ENCODE measurements at places on chromosomes 12 and 14.

- no peak for DNase-seq
These were observed 46.3 kb downstream of the CCDC88C start for GRCh38 chr14:91371011-91371989.

DNA sequence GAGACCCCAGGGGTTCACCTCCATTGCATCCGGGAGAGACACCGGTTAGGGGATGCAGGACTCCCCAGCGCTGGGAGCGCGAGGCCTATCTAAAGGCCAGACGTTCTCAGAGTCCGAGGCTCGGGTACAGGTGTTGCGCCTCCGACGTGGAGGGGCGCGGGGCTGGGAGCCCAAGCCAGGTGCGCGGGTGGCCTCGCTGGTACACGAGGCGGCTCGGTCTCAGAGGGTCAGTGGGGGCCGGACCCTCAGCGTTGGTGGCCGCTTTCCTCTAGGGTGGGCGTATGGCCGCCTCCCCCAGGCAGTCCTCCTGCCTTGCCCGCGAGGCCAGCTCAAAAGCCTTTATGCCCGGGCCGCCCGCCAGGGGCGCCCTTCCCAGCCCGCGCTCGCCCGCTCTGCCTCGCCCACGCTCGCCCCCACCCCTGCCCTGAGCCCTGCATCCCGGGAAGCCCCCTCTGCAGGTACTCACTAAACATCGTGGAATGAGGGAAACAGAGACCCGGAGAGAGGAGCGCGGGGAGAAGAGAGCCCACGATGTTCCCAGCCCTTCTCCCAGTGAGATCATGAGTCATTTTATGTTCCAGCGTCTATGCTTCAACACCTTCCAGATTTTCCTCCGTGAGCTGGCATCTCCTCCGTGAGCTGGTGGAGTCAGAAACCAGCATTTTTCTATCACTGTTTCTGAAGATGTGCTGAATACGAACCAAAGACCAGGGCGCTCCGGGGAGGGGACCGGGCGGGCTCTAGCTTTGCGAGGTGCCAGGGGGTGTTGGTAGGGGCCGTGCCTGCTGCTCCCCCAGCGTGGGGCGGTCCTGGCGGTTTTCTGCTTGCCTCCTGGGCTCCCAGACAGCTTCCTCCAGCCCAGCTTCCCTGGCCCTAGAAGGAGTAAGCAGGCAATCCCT, 73.8 kb downstream of the DIO3 start:
- DNase-seq, result no peak

DNA sequence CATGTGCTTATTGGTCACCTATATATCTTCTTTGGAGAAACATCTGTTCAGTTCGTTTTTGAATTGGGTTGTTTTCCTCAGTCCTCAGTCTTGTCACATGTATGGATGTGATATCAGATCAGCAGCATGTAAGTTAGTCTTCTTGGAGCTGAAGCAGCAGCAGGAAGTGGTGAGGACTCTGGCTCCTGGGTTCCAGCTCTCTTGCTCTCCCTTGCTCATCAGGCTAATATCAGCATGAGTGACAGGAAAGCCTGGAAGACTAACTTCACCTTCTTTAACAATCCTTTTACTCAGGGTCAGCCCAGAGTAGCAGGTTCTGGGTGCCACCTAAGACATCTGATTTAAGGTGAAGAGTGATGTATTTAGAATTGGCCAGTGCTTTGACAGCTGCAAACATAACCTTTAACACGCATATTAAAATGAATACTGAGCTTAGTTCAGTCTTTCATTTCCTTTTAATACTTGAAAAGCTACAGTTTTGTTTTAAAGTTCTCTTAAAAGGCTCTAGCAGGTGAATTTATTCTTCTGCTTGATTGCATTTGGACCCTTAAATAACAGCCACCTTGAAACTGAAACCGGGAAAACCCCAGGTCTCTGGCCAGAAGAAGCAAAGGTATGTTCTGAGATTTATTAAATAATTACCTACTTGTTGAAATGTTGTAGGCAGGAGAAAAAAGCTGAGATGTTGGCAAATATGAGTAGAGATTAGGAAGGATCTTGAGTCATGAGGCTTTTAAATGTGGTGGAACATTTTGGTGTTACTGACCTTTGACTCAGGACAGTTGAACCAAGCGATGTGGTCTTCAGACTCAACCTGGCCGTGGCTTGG, 54.3 kb downstream of the DRAM1 start:
- no peak for DNase-seq

DNA sequence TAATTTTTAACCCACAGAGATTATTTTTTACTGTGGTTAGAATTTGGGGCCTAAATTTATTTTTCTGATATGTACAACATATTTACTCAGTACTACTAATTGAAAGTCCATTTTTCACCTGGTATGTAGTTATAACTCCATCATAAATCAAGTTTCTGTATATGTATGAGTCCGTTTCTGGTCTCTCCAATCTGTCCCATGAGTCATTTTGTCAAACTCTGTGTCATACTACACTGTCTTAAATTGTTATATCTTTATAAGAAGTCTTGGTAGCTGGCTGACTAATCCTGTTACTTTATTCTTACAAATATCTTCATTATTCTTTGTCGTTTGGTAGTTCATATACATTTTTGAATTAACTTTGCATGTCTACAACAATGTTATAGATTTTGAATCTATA, 344.0 kb downstream of the PDZRN4 start:
- no peak for DNase-seq

DNA sequence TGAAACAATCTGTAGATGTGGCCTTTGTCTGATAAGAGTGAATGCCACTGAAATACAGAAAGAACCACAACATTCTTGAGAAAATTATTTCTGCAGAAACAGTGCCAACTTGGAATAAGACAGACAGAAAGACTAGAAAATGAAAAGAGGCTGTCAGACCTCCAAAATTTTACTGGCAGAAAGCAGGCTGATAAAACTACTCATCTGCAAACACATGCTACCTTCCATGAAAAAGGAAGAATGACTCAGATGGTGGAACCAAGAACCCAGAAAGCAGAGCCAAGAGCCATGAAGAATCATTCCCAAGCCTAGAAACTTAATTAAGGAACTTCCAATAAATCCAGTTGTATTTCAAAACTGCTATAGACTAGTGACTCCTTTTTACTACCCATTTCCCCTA, 31.9 kb upstream of the OSBPL8 start:
- no peak for DNase-seq

DNA sequence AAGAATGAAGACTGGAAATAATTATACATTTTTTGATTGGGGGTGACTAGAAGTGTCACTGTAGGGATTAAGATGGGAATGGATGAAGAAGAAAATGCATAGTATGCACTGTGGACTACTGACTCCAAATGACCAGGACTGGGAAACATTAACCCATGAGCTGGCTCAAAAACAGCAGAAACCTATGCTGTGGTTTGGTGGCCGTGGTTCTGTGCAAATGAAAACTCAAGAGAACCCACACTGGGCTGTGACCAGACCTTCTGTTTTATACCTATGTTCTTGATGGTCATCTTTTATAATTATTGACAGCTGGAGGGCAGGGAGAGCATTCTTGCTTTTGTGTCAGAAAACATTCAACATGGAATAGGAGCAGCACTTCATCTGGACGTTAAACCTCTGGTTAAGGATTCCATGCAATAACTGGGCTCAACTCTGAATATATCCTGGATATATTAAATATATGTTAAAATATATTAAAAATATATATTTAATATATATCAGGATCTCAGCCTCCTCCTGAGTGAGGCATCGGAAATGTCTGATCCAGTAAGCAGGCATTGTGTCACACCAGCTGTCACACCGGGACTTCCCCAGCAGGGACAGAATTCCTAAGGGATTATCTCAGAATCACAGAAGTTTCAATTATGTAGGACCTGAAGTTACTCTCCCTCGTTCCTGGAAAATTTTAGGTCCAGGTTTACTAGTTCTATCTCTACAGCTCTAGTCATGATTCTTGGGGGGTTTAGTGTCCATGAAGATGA, 48.5 kb downstream of the BBS10 start:
- DNase-seq, result no peak

GRCh38 chr14:83940253-83940652, 1589.7 kb upstream of the FLRT2 start:
- DNase-seq, result no peak

DNA sequence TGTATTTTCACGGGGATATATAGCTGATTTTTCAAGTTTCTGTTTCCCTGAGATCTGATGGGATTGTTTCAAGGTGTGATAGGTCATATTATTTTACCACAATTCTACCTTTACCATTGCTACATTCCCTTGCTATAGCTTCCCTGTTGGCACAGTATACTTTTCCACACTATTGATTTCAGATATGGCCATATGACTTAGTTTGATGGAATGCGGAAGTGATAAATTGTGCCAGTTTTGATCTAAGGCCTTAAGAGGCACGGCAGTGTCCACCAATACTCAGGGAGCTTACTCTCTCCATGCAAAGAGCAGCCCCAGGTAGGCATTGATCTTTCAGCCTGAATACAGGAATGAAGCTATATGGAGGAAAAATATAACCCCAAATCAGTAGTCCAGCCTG, 315.7 kb downstream of the SLC16A7 start:
- DNase-seq, result no peak

GRCh38 chr12:124730455-124730932, 133.2 kb downstream of the SCARB1 start:
- DNase-seq, result no peak

GRCh38 chr12:3641428-3642018, 111.4 kb downstream of the CRACR2A start:
- DNase-seq, result no peak

DNA sequence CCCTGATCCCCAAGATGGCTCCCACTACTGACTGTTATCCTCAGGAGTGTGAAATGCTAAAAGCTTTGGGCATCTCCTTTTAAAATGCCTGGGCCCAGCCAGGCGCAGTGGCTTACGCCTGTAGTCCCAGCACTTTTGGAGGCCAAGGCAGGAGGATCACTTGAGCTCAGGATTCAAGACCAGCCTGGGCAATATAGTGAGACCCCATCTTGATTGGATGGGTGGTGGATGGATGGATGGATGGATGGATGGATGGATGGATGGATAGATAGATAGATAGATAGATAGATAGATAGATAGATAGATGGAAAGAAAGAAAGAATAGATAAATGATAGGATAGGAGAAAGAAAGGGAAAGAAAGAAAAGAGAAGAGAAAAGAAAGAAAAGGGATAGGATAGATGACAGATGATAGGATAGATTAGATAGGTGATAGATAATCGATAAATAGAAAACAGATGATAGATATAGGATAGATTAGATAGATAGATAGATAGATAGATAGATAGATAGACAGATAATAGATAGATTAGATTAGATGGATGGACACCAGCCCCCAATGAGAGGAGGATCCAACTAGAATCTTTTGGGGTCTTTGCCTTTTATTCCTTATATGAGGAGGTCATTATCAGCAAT, 9.5 kb downstream of the P2RX4 start:
- DNase-seq, result no peak

DNA sequence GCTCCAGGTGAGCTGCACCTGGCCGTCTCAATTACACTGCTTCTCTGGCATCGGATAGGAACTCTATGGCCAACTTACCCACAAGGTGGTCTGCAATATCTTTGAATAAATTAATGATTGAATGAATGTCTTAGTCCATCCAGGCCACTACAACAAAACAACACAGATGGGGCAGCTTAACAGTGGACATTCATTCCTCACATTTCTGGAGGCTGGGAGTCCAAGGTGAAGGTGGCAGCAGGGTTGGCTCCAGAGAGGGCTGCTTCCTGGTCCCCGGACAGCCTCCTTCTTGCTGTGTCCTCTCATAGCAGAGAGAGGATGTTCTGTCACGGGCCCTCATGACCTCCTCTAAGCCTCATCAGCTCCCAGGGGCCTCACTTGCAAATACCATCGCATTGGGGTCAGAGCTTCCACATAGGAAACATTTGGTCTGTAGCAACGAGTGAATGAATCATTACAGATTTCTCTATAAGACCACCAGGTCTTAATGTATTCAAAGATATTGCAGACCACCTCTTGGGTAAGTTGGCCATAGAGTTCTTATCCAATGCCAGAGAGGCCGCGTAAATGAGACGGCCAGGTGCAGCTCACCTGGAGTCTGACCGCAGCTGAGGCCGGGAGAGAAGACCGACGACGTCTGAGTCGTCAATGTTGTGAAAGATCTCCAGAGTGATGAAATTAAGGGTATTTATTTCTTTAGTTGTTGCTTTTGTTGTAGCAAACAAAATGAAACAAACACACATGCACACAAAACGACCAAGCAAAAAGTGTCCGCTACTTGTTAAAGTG, 182.7 kb upstream of the C14orf180 start:
- DNase-seq, result no peak

DNA sequence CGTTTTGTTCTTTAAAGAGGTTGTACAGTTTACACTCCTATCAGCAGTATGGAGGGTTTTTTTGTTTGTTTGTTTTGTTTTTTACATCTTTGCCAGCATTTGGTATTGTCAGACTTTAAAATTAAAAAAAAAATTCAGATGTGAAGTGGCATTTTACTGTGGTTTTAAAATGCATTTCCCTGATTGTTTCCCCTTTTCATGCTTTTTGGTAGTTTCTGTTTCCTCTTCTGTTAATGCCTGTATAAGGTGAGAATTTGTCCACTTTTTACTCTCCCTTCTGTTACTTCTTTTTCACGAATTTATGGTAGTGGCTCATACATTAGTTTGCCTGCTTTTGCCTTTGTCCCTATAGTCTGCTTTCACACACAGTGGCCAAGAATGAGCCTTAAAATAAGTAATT, 36.6 kb downstream of the MNAT1 start:
- DNase-seq, result no peak

GRCh38 chr12:66066137-66066928, 64.2 kb downstream of the LLPH start:
- DNase-seq, result no peak

GRCh38 chr14:31660191-31660590, 99.0 kb downstream of the NUBPL start:
- no peak for DNase-seq

- no peak for DNase-seq
These were observed 66.1 kb downstream of the SIX6 start for GRCh38 chr14:60575008-60575407.

DNA sequence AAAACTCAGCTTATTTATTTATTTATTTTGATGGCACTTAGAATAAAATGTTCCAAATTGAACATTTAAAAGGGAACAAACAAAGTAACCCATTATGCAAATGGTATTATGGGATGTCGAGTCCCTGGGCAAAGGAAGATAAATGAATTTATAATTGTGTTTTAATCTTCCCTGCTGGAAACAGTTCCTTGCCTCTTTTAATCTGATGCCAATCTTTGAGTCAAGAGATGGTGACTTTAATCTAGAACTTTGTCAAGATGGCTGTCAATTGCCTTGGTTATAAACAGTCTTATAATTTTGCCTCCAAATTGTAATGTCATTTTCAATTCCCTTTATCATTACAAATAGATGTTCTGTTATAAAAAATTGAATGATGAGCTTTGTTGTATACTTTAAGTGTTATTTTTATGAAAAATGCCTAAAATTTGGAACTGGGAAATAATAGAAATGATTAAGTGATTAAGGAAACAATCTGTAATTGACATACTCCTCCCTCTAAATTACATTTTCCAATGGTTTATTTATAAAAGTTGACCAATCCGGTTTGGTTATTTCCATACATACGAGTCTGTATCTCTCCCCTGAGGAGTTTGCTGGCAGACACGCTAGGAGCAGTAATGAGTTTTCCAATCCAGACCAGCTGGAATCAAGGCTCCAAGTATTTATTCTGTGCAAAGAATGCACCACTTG, 134.9 kb upstream of the FRMD6 start:
- DNase-seq, result no peak

- no peak for DNase-seq
These were observed 16.5 kb upstream of the OR10AD1 start for GRCh38 chr12:48219631-48220030.

GRCh38 chr14:26851793-26852192, 254.0 kb upstream of the NOVA1 start:
- DNase-seq, result no peak

Measured in upper lobe of right lung (tissue), 1 donor.